ENCODE measurements at places on chromosomes 4 and X.

DNA sequence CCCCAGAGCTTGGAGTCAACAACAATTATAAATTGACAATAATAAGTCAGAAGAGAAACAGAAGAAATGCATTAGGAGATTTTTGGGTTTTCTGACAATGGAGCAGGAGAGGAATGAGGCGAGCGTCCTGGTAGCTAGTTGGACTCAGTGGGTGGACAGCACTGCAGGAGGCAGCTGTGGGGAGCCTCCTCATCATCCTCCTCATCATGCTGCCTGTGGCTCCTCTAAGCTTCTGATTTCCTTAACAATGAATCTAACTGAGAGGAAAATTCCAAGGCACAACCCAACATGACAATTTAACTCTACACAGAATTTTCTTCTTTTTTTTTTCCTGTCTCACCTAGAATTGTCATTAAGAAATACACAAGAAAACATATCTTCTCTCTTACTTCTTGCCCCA, 357.1 kb upstream of the NOCT start:
- no peak for DNase-seq

DNA sequence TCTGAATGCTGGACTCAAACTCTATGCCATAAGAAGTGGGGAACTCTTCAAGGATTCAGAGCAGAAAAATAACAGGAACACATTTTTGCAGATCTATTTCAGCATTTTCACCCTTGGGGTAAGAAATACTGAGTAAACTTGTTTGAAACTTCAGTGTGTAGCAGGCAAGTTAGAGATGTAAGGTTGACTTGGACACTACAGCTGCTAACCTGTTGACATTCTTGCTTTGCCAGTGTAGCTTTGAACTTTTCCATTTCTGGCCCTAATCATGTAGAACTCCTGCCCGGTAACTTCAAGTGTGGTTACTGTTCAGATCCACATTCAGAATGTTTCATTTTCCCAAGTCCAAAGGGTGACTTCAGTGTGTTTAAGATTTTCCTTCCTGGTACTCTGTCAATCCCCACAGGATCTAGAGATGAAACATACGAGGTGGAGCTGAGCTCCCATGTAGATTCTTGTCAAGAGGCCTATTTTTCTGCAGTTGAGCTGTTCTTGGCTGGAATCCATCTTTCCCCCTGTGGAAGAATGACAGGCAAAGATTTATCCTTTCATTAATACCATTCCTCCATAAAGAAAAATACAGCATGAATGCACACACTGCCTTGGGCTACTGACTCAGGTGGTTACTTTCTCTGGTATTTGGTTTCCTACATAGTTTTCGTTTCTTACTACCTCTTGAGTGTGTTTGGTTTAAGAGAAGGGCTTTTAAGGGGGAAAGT, 34.1 kb downstream of the FHDC1 start:
- DNase-seq: no peak

DNA sequence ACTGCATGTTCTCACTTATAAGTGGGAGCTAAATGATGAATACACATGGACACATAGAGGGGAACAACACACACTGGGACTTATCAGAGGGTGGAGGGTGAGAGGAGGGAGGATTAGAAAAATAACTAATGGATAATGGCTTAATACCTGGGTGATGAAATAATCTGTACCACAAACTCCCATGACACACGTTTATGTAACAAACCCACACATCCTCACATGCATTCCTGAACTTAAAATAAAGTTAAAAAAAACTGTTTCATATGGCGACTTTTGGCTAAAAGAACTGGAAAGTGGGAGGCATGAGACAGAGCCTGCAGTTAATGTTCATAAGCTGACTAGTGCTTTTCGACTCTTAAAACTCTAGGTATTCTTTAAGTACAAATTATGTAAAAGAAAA, 98.9 kb upstream of the NPFFR2 start:
- no peak for DNase-seq

DNA sequence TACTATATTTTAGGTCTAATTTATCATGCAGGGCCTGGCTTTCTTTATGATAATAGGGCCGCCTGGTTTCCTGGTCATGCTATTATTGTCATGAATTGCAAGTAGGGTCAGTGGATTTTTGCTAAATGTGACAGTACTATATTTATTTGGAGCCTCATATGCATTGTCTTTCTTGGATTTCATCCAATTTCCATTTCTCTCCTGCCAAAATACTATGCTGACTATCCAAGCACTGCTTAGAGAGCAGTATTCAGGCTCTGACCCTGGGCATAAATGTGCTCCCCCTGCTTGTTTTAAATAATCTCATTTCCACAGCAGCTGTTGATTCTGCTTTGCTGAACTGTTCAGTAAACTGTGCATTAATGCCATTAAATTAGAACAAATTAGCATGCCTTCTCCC, 269.3 kb downstream of the GPM6A start:
- DNase-seq: no peak

- no peak for DNase-seq
Measured at GRCh38 chrX:110180928-110181310, 137.0 kb downstream of the AMMECR1 start.

- DNase-seq: no peak
Measured at GRCh38 chr4:24643774-24644520, 59.6 kb upstream of the DHX15 start.

GRCh38 chr4:33395731-33396485, 2675.7 kb downstream of the PCDH7 start:
- DNase-seq: no peak
